ENCODE measurements at places on chromosomes 1 and 21.

DNA sequence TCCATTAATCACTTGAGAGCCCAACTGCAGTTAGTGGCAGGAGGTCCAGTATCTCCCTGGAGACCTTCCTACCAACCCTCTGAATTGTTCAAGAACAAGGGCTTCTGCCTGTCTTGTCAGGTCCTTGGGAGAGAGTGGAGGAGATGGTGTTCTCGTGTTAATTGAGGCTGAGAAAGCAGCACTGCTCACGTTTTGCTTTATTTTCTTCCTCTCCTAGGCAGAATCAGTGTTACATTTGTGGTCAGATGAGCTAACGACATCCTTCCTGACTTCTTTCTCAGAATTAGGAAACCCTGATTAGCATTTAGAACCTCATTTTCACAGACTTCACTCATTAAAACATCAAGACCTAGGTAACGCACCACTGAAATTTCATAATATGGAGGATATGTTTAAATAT lies 26.4 kb upstream of the LRIG2 start:
- no peak for DNase-seq

DNA sequence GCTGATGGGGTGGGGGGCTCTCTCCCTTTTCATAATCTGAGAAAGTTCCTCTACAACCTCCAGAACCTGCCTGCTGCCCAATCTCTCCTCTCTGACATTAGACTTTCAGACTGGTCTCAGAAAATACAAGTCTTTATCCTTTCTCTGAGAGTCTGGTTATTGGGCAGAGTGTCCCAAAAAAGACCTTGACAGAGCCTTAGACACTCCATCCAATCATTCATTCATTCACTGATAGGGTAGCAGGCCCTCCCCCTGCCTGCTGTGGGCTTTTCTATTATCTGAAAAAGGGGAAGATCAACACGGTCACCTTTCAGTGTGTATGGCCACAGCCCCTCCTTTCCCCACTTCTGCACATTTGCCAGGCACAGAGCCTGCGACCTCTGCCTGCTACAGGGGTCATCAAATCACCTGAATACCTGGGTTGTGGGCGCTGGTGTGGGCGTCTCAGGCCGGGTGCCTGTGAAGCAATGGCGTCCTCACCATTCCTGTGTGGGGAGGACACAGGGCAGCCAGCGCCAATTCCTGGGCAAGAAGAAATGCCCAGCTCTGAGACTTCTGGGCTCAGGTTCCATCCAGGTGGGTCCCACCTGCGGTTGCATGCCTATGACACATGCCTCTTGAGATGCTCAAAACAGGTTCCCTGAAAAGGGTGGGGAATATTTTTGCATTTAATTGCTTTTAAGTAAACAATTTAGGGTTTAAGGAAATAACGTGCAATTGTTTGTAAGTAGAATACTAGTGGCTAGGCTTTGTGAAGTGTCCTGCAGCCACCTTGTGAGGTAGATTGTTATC lies 52.8 kb downstream of the ELK4 start:
- no peak for DNase-seq

- DNase-seq = no peak
Observed at GRCh38 chr1:45394342-45394741, 54.1 kb upstream of the MUTYH start.

- DNase-seq = no peak
Observed at GRCh38 chr1:40341491-40342380, 24.6 kb upstream of the COL9A2 start.

DNA sequence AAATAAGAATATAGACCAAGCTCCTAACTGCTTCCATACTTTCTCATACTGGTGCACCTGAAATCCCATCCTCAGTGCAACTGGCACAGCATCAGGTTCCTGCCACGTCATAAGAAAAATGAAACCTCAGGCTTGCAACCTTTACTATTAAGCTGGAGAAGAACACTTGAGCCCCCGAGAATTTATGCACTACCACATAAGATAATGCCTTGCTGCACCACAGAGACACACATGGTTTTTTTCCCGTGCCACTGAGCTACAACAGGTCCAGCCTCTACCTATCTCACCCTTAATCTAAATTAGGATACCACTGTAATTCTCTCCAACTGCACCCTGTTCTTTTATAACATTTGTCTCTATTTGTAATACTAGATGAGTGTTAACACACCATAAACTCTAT lies 174.5 kb downstream of the DENND1B start:
- no peak for DNase-seq

DNA sequence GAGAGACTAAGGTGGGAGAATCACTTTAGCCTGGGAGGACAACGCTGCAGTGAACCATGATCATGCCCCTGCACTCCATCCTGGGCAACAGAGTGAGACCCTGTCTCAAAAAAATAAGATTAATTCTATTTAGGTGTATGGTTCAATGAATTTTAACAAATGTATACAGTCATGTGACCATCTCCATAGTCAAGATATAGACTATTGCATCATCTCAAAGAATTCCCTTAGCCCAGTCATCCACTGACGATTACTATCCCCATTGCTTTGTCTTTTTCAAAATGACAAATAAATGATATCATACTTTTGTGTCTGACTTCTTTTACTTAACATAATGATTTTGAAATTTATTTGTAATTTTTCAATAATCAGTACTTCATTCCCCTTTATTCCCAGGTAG lies 260.0 kb downstream of the LRRC7 start:
- DNase-seq = no peak

DNA sequence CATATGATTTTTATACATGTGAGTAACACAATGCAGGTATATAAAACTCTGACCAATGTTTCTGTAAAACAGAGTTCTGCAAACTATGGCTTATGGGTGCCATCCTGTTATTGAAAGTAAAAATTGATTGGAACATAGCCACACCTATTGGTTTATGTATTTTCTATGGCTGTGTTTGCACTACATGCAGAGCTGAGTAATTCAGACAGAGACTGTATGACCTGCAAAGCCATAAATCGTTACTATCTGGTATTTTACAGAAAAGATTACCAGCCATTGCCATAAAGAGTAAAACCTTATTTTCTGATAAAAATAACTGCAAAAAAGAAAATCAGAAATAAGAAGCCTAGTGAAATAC lies 13.1 kb downstream of the GBP1 start:
- DNase-seq = no peak

DNA sequence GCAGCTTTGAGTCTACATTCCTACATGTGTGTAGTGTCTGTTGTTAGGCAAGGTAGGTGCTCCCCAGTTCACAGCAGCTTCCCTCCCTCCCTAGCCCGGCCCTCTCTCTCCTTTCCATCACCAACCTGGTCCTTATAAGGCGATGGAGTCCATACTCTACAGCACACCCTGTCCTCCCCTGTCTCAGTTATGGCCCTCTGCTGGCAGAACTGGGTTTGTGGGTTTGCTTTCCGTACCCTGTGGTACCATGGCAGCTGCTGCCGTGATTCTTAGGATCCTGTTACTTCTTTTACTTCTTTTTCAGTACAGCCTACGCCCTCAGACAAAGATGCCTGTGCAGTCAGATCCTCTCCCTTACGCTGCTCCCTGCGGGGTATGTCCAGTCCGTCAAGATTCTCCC lies 31.7 kb downstream of the AK5 start:
- DNase-seq = no peak

- DNase-seq = no peak
Observed at GRCh38 chr1:44839576-44839975, 3.5 kb downstream of the PTCH2 start.

DNA sequence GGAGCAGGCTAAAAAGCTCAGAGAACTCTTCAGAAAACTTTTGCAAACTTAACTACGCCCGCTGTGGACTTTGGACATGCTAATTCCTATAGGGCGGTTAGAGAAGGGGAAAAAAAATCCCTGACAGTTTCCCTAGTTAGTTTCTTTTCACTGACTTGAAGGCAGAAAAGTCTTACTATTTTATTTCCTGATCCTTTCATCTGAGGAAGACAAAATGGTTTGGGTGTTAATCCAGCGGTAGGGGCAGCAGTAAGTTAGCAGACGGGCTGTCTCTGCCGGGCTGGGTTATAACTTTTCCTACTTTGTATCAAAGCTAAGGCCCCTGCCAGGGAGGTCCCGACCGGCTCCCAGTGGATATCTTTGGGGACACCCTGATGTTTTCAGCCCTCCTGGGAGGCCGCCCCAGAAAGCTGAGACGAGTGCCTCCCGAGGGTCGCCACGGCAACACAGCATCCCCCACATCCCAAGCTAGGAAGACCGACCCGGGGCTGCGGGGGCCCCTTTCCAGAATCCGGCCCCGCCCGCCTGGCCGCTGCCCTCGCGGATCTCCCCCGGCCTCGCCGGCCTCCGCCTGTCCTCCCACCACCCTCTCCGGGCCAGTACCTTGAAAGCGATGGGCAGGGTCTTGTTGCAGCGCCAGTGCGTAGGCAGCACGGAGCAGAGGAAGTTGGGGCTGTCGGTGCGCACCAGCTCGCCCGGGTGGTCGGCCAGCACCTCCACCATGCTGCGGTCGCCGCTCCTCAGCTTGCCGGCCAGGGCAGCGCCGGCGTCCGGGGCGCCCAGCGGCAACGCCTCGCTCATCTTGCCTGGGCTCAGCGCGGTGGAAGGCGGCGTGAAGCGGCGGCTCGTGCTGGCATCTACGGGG lies 162.6 kb downstream of the RUNX1 start:
- no peak for DNase-seq

DNA sequence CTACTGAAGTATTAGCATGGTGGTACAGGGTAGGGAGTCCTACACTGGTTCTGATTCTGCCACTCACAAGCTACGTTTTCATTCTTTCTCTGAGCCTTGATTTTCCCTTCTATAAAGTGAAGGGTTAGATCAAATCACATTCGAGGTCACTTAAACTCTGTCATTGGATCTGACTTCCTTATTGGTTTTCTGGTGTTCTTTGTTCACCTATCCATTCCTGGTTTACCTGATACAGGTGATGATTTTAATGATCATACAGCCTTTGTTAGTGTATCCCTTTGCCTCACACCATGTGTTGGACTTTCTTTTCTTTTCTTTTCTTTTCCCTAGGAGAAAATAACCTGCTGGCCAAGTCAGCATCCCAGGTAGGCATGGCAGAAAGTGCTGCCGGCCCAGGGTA lies 74.8 kb downstream of the NOS1AP start:
- no peak for DNase-seq

GRCh38 chr1:233843525-233844204 lies 60.8 kb upstream of the SLC35F3 start:
- no peak for DNase-seq

GRCh38 chr1:214634267-214634666 lies 31.3 kb downstream of the CENPF start:
- no peak for DNase-seq

- no peak for DNase-seq
Observed at GRCh38 chr1:115239426-115239825, 98.6 kb downstream of the NGF start.

GRCh38 chr1:12386130-12386529 lies 156.3 kb downstream of the VPS13D start:
- no peak for DNase-seq

DNA sequence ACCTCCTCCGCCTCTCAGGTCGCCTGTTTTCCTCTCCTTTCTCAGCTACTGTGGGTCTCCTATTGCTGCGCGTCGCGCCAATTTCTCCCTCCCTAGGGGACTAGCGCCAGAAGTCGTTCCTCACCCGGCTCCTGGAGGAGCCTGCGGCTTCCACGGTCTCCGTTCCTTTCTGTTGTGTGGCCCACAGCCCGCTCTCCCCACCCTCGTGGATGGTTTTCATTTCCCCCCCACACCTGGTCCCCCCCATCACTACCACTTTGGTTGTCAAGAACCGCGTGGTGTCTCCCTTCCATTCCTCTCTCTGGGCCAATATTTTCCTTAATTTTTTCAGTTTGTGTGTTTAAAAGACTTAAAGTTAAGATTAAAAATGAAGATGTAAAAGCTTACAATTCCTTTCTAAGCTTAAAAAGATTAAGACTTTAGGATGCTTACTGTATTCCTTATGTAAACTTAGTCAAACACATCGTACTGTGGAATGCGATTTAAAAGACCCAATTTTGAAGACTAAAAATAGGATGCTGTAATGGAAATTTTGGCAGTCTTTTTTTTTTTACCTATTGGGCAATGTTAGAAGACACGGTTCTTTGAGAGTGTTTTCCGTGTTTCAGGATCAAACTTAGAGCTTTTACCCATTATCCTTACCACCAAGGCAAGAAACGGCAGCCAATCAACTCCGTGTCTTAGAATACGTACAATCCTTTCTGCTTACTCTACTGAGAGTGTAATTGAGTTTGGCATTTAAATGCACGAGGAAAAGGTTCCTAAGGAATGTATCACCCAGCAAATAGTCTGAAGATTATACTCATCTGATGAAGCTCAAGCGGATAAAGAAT lies 773 bp downstream of the CNST start:
- DNase-seq = peak; percentile 16

DNA sequence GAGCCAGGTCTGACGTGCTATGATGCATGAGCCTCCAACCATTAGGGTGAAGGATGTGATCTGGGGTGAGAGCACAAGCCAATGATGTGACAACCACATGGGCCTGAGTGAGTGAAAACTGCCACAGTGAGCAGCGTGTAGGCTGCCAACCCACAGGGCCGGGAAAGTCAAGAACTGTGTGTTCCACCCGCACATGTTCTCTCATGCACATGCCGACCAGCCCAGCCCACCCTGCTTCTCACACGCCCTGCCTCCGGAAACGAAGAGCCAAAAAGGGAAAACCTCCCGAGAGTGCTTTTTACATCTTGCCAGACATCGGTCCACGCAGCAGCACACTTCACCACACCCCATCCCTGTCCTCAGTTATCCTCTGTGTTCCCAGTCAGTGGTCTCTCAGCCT lies 197.0 kb downstream of the CACNA1E start:
- DNase-seq = no peak

DNA sequence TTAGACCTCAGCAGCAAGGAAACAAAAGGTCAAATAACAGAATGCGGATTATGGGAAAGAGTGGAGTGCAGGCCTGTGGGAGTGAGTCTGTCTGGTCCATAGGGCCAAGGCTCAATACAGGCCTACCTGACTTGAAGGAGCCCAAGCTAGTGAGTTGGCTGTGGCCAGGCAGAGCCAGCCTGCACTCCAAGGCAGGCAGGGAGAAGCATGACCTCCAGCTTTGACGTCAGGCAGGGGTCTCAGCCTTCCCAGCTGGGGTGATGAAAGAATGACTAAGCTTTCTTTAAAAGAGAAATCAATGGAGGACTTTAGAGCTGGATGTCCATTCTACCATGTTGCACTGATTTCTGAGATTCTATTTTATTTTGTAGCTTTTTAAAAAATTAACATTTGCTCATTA lies 62.8 kb downstream of the RHOU start:
- no peak for DNase-seq

DNA sequence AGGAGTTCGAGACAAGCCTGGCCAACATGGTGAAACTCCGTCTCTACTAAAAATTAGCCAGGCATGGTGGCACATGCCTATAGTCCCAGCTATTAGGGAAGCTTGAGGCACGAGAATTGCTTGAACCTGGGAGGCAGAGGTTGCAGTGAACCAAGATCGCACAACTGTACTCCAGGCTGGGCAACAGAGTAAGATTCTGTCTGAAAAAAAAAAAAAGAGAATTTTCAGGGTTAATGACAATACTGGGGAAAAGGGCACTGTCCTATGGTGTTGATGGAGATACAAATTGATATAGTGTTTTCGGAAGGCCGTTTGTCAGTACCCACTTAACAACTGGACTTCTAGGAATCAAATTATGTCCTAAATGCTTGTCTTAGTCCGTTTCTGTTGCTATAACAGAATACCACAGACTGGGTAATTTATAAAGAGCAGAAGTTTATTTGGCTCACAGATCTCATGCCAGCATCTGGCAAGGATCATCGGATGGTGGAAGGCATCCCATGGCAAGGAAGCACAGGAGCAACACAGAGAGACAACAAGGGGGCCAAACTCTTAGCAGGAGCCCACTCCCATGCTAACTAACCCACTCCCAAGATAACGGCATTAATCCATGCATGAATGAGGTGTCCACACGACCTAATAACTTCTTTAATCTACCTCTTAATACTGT lies 41.3 kb downstream of the ZBTB8A start:
- no peak for DNase-seq
